ENCODE measurements at places on chromosomes 2 and 18. TPM values are rescaled to one million over a fixed set of nuclear protein-coding genes. Genes with fewer than 3 reads are reported as not detected.

KANSL1L gene
- 4.5 TPM for total RNA-seq

OSR1 gene
- not detected for total RNA-seq

ALPG gene
- not detected for total RNA-seq

GRCh38 chr2:100145893-100146656 lies 3.7 kb upstream of the AFF3 start:
- no peak for DNase-seq

DNA sequence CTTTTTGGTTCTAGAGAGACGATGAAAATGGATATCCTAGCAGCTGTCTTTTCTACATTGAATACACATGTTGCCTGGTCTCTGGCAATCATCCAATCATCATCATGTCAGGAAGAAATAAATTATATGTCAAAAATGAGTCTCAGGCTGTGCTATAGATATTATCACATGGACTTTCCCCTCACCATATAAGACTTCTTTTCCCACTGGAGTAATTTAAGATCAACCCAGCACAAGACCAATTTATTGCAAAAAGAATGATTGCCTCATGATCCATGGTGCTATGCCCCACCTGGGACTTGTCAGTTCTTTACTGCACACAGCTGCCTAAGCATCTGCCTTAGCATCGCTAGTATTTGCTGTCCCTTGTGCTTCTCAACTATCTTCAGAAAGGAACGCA lies 783.7 kb upstream of the TMEFF2 start:
- DNase-seq, result no peak

GRCh38 chr18:50051288-50051687 lies 143.7 kb downstream of the MYO5B start:
- DNase-seq, result no peak

DNA sequence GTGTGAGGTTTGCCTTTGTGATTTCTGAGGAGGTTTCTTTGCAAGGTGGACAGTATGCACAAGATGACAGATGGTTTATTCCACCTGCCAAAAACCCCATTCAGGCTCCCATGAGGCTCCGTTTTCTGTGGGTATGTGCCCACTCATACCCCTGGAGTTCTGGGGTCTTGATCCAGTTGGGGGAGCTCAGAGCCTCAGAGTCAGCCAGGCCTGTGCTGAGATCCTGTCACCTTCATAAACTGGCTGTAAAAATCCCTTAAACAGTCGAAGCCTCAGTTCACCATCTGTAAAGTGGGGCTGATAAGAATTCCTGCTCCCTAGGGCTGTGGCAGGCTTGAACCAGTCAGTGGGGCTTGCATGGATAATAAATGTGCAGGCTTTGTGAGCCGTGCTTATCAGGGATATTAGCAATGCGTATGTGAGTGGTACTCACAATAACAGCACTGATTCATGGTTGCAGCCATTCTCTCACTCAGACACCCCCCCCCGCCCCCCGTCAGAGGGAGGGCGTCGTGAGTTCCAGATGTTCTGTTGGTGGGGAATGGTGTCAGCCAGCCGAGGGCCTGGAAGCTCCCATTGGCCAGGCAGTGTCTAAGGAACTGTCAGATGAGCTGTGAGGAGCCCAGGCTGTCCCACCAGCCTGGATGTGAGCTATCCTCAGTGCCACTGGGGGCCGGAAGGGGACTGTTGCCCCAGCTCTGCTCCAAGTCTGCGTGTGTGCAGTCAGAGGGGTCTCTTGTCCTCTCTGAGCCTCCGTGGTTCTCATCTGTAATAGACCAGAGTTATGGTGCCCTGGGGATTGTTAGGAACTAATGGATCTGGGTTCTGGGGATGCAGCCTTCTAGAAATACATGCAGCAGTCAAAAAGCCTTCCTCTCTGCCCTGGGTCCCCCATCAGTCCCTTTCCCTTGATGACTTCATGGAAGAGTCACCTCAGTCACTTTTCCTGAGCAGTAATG lies 51.7 kb downstream of the KCNIP3 start:
- DNase-seq, result no peak

DNA sequence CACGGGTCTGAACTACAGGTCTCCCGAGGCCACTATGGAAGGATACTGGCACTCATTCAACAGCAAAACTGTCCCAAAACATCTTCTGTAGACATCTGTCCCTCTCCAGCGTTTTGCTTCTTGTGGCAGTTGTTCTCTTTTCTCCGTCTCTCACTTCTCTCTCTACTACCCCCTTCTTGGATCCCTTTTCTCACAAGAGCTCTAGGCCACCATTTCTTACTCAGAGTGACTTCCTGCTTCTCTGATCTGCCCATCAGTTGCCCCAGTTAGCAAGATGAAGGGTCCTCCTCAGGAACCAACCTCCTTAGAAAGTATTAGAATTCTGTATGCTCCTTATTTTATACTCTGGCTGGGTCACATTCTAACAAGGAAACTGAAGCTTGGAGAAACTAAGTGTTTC lies 32.6 kb downstream of the BCL2 start:
- DNase-seq, result no peak

GRCh38 chr2:233413559-233414272 lies 59.4 kb downstream of the DGKD start:
- peak; percentile 81 for DNase-seq

GRCh38 chr2:166068981-166069380 lies 58.8 kb downstream of the SCN1A start:
- DNase-seq, result no peak

All from activated CD4-positive, alpha-beta T cell treated with anti-CD3 and anti-CD28 coated beads for 36 hours (primary cell).